Thymus (tissue), 14 donors: ENCODE measurements at places on chromosomes 11 and 22.

- DNase-seq, result no peak
These were observed 31.6 kb downstream of the RBX1 start for GRCh38 chr22:40982482-40983385.

GRCh38 chr11:12272821-12273617 lies 104.4 kb upstream of the PARVA start:
- no peak for DNase-seq

DNA sequence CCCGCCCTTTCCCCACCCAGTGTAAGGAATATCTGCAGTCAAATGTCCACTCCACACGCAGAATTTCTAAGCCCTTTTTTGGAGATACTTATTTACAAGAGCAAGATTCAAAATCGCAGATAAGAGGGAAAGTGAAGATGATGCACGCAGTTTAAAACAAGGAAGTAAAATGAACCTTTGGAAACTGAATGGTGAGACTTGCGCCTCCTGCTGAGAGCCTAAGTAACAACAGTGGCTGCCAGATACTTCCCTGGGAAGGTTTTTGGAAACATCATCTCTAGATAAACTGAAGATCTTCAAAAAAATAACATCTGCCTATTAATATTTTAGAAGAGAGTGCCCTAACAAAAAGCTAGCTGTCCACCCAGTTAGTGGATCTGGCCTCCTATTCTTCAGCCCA lies 963.1 kb upstream of the FAT3 start:
- no peak for DNase-seq

DNA sequence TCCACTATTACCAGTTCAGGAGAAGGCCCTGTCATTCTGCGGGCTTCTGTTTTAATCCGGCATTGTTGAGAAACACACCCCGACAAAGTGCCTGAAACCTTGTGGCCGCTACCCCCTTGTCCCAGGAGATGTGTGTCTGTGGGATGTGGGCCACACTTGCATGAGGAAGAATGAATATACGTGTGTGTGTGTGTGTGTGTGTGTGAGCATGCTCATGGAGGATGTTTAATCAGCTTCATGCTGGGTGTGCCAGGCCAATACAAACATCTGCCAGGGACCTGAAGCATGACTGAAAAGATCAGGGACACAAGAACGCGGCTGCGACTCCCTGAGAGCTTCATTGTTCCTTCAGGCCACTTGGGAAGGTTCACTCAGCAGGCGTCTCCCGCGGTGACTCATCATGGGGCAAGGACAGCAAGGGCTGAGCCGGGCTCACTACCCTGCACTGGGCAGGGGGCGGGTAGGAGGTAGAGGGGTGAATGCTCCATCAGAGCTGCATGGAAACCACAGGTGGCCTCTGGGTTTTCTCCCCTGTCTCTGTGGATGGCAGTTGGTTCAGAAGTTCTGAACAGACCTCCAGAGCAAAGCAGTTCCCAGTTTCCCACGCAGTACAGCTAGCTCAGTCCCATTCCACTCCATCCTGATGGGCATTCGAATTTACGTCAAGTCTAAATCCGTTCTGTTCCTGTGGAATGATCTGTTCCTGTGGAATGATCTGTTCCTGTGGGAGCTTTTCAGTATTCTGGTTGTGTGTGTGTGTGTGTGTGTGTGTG lies 7.0 kb upstream of the MALAT1 start:
- DNase-seq, result no peak

GRCh38 chr11:113176599-113177360 lies 137.6 kb upstream of the TTC12 start:
- no peak for DNase-seq

DNA sequence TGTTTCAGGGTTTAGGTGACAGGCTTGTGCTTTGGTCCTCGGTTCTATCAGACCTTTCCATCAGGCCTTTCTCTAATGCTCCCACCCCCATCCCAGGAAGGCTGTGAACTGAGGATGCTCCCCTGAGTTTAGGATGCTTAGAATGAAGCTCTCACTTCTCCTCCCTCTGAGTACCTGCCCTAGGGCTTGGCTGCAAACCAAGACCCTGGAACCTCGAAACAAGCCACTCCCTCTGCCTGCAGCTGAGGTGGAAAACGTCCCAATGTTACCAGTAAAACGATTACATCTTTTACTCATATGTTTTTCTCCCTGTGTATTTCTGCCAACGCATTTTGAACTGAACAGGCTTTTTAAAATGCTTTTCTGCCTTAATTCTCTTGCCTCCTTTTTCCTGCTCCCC lies 54.5 kb upstream of the BMAL1 start:
- DNase-seq, result no peak

- DNase-seq, result no peak
These were observed 423.7 kb downstream of the BRD1 start for GRCh38 chr22:49404020-49404419.

- DNase-seq, result no peak
These were observed 14.2 kb downstream of the PPME1 start for GRCh38 chr11:74185285-74185684.

DNA sequence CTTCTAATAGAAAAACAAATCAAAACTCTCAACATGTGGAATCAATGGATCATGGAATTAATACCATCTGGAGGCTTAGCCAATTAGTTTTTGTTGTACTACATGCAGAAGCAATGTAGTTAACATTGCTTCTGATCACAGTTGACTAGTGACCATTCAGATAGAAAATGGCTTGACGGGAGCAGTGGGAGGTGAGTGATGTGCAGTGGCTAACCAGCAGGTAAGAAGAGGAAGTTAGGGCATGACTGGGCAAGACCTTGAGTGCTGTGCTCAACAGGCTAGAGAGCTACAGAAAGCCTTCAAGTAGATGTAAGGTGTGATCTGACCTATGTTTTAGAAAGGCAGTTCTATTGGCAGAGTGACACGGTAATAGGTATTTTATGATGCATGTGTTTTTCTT lies 60.7 kb upstream of the ALKBH3 start:
- DNase-seq, result no peak

DNA sequence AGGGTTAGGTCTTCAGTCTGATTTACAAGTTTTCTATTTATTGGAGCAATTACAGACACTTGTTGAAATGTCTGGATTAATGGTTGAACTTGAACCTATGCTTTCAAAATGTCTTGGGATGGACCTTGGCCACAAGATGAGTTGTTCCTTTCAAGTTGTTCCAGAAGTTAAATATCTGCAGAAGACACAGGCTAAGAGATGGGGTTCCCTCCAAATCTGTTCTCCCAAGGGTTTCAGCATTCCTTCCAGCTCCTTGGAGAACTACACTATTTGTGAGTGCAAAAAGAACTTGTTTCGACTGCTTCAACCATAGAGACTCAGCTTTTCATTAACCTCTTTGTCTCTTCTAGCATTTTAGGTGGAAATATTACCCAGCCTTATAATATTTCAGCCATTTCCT lies 189.0 kb upstream of the BLID start:
- no peak for DNase-seq

DNA sequence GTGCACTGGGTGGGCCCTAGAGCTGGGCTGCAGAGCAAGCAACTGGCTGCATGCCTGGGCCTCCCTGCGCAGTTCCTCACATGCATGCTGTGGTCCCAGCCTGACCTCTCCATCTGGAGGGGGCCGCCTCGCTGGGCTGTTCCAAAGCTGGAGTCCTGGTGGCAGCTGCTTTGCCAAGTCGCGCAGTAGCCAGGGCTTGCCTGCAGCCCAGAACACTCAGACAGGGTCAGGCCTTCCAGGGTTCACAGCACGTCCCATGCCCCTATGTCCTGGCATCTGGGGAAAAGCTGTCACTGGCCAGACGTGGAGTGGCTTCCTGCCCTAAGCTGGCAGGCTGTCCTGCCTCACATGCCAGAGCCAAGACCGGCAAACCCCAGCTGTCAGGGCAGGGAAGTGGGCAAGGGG lies 16.5 kb upstream of the CDC42EP2 start:
- DNase-seq, result no peak

GRCh38 chr22:29054251-29054767 lies 7.3 kb downstream of the C22orf31 start:
- no peak for DNase-seq

DNA sequence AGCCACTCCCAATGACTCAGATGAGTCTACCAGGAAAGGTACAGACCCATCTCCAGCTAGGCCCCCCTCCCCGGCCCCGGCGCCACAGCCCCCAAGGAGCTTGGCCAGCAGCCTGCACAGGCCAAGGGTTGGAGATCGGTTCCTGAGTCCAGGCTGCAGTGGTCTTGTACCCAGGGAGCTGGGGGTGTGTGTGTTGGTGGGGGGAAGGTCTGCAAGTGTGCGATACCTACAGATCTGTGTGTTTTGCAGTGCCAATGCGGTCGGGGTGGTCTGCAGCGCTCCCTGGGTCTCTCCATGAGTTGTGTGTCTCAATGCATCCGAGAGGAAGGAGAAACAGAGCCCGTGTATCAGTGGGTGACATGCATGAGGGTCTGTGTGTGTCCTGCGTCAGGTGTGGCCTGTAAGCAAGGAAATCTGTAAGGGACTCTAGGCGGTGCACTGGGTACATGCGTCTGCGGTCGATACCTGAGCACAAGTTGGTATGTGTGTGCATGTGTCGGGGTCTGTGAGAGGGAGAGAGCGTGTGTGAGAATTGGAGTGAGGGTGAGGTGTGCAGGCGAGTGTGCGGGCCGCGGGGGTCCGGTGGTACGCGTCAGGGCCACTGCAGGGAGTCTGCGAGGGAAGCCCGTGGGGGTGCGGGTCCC lies 645 bp downstream of the CDC42BPG start:
- no peak for DNase-seq

DNA sequence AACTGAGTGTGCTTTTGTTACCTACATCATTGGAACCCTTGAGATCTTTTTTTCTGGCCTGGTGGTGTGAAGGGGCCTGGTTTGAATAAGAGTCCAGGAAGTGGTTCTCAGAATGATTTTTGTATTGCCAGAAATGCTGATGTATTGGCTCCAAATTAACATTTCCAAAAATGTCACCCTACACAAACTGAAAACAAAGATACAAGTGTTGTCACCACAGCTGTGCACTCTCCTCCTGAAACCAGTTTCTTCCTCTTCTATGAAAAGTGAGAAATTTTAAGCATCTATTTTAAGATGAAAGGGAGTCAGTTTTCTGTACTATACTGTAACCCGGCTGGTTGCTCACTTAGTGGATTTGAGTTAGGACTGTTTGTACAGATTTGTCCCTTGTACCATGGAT lies 218.8 kb downstream of the PGR start:
- DNase-seq, result no peak

GRCh38 chr11:36578458-36578857 lies 10.7 kb downstream of the RAG1 start:
- no peak for DNase-seq

- peak; percentile 84 for DNase-seq
These were observed at the start of gene UBE2L6 for GRCh38 chr11:57567515-57568329. Gene UBE2L6 (minus strand): TSS chr11:57567672. CDS start chr11:57567611, 61 bp downstream.

DNA sequence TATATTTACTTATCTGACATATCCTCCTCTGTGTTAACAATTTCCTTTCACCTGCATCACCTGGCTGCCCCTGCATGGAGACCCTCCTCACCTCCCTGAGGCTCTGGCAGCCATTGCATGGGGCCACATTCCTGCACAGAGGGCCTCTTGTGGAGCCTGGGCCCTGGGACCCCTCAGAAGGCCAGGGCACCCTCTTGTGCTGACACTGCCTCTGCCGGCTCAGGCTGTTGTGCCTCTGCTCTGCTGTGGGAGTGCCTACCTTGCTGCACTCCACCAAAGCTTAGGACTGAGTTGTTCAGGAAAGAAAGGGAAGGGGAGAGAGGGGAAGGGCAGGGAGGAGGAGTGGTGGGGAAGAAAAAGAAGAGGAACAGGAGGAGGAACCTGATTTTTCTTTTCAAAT lies 194.5 kb downstream of the ADAMTS15 start:
- DNase-seq, result no peak

DNA sequence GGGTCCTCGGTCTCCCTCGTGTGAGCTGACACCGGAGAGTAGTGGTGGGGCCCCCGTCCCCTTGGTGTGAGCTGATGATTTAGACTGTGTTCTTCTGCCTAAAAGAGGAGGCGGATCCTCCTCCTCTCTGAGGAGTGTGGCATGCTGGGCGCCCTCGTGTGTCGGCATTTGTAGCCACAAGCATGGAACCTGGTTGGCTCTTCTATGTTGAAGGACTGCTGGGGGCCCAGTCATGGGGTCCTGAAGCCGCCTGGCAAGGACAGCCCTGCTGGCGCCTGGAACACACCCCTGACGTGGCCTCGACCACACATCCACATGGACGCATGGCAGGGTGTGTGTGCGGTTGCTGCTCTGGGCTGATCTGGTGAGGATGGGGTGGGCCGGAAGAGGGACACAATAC lies 50.2 kb downstream of the AP2A2 start:
- DNase-seq, result peak; percentile 36

- DNase-seq, result no peak
These were observed 1.1 kb downstream of the ZBTB44 start for GRCh38 chr11:130313383-130314183.

GRCh38 chr22:25525376-25525775 lies 39.1 kb upstream of the GRK3 start:
- DNase-seq, result no peak

DNA sequence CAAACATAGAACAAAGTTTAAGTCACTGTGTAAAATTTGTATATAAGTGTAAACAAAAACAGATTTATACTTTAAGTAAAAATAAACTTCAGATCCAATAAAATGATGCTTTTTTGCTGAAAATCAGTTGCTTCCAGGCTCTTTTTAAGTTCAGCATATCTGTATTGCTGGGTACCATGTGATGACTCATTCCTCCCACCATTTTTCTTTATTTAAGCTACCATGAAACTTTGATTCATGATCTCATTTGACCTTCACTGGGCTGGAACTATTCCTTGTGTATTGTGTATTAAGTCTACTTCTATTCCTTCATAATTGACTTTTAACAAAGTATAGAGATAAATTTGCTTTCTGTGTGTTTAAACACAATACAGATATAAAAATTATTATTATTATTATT lies 46.3 kb upstream of the RRM1 start:
- no peak for DNase-seq

DNA sequence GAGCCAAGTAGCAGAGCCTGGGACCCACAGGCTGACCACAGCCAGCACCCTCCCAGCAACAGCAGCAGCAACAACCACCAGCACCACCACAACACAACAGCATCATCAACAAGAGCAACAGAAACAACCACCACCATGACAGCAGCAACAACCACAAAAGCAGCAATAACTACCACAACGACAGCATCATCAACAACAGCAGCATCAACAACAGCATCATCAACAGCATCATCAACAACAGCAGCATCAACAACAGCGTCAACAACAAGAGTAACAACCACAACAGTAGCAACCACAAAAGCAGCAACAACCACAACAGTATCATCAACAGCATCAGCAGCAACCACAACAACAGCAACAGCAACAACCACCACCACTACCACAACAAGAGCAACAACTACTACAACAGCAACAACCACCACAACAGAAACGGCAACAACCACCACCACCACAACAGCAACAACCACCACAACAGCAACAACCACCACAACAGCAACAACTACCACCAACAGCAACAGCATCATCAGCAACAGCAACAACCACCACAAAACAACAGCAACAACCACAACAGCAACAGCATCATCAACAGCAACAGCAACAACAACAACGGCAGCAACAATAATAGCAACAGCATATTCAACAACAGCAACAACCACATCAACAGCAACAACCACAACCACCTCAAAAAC lies 22.1 kb upstream of the FGF3 start:
- DNase-seq, result no peak

DNA sequence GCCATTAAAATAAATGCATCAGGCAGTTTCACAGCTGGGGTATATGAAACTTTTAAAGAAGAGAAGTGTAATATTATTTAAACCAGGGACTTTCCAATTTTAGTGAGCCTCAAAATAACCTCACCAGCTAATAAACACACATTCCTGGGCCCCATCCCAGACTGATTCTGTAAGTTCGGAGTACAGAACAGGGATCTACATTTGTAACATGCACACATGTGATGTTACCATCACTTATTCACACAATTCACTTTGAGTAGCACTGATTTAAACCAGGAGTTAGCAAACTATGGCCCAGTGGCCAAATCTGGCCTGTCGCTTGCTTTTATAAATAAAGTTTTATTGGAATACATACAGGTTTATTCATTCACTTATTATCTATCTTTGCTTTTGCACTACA lies 62.0 kb downstream of the STK33 start:
- DNase-seq, result no peak
